Activated CD4-positive, alpha-beta T cell treated with anti-CD3 and anti-CD28 coated beads, Interleukin-2, amount 10 ng/mL, durations not matched to agents 24 days and 14 days (primary cell): ENCODE measurements at places on chromosomes 3 and 15. TPM values are rescaled to one million over a fixed set of nuclear protein-coding genes. Genes with fewer than 3 reads are reported as not detected.

ZNF80 gene
- total RNA-seq: 0.19 and 0.21 TPM in 2 replicates

TSEN2 gene
- total RNA-seq: 30.5 and 39.3 TPM in 2 replicates

ENTPD3 gene
- not detected in 2 replicates for total RNA-seq

NAALADL2 gene
- total RNA-seq: not detected in 2 replicates

GOLGA6L4 gene
- 1.1 and 1.7 TPM in 2 replicates for total RNA-seq

C15orf39 gene
- 43.2 and 43.9 TPM in 2 replicates for total RNA-seq

CASR gene
- total RNA-seq: not detected in 2 replicates

TNFAIP8L3 gene
- 0.52 and 0.77 TPM in 2 replicates for total RNA-seq

LMAN1L gene
- 0.33 and 0.36 TPM in 2 replicates for total RNA-seq

SPATA12 gene
- total RNA-seq: not detected in 2 replicates

STRIT1 gene
- total RNA-seq: not detected in 2 replicates

CHRD gene
- 0.07 TPM in 1 of 2 replicates, not detected in the other for total RNA-seq

MNS1 gene
- 0.45 and 0.86 TPM in 2 replicates for total RNA-seq

RRP9 gene
- 92.3 and 95.5 TPM in 2 replicates for total RNA-seq

HTR3E gene
- total RNA-seq: not detected in 2 replicates

PTH1R gene
- not detected in 2 replicates for total RNA-seq

WWTR1 gene
- 0.31 and 0.75 TPM in 2 replicates for total RNA-seq

UBE2E2 gene
- 8.0 and 13.8 TPM in 2 replicates for total RNA-seq

CHRNA3 gene
- total RNA-seq: not detected in 2 replicates

SEMA4B gene
- 17.5 and 18.9 TPM in 2 replicates for total RNA-seq

P3H2 gene
- not detected in 2 replicates for total RNA-seq

ESYT3 gene
- 0.17 and 0.23 TPM in 2 replicates for total RNA-seq

TSPAN3 gene
- 41.4 and 43.0 TPM in 2 replicates for total RNA-seq

CKMT1A gene
- total RNA-seq: 0.28 and 0.66 TPM in 2 replicates

GRK7 gene
- total RNA-seq: not detected in 2 replicates
